Activated T-helper 2 cell treated with anti-CD3 and anti-CD28 coated beads, Interferon-gamma antibody, Interleukin-2, Interleukin-4, amounts not matched to agents 10 μg/mL and 5 μg/mL and 100 μg/mL, durations not matched to agents 14 hours and 24 hours and 36 hours (primary cell): ENCODE measurements at places on chromosomes 16 and 17. TPM values are rescaled to one million over a fixed set of nuclear protein-coding genes. Genes with fewer than 3 reads are reported as not detected.

The ADORA2B gene
- 3.6 and 4.2 TPM in 2 replicates for total RNA-seq

The RAB37 gene
- total RNA-seq, result 9.7 and 12.1 TPM in 2 replicates

The NGFR gene
- 0.14 and 0.18 TPM in 2 replicates for total RNA-seq

- no peak for DNase-seq
Observed at GRCh38 chr17:75514299-75514918, 928 bp downstream of the CASKIN2 start.

DNA sequence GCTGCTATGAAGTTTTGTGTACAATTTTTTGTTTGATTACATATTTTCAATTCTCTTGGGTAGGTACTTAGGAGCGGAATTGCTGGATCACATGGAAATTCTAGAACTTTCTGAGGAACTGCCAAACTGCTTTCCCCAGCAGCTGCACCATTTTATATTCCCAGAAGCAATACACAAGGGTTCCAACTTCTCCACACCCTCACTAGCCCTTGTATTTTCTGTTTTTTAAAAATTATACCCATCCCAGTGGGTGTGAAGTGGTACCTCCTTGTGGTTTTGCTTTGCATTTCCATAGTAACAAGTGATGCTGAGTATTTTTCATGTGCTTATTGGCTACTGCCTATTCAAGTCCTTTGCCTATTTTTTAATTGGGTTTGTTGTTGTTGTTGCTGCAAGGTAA lies 20.9 kb downstream of the NACA2 start:
- DNase-seq, result no peak

GRCh38 chr16:24991349-24991748 lies 23.8 kb downstream of the ARHGAP17 start:
- no peak for DNase-seq

DNA sequence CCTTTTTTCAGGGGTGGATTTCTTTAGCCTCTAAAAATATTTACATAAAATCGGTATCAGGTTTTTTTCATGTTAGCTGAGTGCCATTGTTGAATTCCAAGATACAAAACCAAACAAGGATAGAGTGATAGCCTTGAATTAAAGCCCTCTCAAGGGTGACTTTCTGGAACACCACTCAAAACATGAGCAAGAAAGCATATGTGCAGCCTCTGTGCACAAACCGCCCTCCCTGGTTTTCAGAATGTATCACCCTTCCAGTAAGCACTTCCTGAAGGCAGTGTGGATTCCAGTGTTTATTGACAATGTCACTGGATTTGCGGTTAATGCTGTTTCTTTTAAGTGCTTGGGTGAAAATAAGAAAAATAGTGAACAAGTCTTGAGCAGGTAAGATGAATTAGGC lies 597.7 kb downstream of the TMEM114 start:
- no peak for DNase-seq

GRCh38 chr16:75550211-75550662 lies 5.8 kb downstream of the TMEM231 start:
- peak; percentile 18 for DNase-seq

GRCh38 chr17:17175917-17176316 lies 30.2 kb downstream of the PLD6 start:
- DNase-seq, result no peak

DNA sequence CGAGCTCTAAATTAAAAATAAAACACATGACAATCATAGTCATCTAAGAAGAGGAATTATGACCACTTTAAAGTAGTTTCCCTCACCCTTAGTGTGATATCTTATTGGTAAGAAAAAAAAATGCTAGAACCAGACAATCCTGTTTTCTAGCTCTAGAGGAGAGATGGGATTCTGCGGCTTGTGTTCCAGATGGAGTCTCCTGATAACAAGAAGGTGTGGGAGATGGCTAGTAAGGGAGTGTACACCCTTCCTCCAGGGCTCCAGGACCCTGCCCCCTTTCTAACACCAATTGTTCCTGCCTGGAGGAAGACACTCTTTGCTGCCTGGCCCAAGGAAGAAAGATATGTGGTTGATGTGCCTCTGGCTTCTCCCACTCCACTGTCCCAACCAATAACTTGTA lies 68.8 kb upstream of the FBXO47 start:
- DNase-seq, result no peak

GRCh38 chr17:16866436-16866835 lies 105.5 kb downstream of the TNFRSF13B start:
- no peak for DNase-seq

DNA sequence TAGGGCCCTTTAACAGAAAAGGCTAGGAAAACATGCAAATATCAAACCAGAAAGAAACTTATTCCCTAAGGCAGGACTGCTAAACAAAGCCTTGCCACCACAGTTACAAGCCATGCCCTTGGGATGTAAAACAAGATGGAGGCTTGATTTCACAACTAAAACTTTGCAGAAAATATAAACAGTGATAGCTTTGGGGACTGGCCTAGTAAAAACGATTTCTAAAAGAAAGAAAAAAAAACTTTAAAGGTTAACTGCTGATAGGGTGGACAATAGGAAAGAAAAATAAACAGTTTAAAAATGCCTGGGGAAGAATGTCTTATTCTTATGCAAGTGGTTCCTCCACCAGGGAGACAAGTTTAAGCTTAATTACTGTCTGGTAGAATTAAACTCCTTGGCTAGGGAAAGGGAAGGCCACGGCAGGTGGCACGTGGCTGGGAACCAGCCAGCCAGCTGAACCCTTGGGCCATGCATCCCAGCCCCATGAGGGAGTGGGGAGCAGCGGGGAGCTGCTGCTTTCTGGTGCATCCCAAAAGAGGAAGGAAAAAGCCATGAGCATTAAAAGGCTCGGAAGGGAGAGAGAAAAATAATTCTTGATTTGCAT lies 10.7 kb upstream of the TMC5 start:
- DNase-seq, result no peak

- DNase-seq, result no peak
Observed at GRCh38 chr16:24036614-24037013, 200.8 kb downstream of the PRKCB start.
